ENCODE measurements at places on chromosomes 6 and 20.

DNA sequence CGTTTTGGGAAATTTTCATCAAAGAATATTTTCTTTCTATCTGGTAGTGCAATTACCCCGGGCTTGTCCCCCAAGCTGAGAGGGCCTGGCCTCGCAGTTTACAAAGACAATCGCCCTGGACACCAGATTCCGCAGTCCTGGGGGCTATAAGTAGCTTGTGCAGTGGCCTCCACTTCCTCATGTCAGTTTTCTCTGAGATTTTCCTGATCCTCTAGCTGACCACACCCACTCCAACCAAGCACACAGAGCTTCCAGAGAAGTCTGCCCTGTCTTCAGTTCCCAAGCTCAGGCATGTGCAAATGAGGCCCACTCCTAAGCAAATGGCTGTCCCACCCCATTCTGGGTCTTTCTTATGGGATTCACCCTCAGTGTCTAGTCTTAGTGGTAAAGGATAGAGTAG is 245.3 kb downstream of the MAFB start:
- no peak for DNase-seq

DNA sequence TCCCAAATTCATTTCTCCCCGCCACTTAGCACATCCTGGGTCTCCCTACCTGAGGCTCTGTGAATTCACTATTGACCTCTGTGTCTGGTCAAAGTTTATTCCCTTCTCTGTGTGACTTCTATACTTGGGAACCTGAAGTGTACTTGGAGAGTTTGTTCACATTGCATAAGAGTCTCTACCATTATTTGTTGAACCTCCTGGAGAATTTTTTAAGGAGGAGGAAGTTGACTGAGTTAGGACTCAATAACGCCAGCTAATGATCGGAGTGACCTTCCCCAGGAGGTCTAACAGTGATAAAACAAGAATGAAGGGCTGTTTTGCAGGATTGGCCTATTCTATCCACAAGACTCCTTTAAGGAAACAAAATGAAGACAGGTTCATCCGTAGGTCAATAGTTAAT is 23.6 kb downstream of the STMND1 start:
- no peak for DNase-seq

DNA sequence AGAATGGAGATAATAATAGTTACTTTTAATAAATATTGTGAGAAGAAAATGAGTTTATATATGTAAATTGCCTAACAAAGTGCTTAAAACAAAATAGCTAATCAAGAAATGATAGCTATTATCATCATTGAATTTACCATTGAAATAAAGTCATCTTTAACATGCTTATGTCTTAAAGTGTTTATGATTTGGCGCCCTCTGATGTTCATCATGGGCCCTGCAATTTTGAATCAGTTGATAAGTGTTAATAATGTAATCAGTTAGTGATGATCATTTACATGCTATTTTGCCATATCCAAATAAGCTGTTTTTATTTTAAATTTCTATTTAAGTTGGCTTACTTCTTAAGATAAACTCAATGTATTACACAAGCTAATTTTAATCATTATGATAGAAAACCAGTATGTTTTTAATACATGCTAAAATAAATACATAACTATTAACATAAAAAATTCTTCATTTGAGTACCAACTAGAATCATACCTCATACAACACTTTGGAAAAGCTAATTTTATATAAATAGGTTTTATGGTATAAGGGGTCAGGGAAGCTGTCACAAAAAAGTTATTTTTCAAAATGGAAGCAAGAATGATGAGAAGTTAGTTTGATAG is 39.2 kb upstream of the TPD52L1 start:
- DNase-seq, result peak; percentile 64

DNA sequence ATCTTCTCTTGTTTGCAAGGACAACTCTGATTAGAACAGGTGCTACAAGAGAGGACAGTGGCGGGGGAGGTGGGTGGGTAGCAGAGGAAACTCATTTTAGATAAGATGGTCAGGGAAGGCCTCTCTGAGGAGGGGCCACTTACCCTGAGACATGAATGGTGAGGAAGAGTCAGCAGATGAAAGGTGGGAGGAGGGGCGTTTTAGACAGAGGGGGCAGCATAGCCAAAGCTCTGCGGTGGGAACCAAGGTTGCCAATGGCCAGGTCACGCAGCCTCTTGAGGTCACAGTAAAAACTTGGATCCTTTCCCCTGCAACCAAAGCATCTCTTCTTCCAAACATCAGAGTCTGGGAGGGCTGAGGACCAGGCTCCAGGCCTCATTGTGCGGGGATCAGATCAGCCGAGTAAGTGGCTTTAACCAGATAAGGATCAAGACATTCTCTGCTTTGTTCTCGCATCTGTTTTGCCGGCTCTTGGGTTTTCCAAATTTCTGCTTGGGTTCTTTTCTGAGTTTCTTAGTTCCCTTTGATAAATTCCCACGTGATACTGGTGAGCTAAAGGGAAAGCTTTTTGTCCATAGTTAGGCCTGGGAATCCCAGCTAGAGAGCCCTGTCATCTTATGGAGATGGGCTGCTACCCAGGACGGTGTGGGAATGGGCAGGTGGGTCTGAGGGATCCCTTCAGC is 5.5 kb upstream of the CD40 start:
- no peak for DNase-seq

DNA sequence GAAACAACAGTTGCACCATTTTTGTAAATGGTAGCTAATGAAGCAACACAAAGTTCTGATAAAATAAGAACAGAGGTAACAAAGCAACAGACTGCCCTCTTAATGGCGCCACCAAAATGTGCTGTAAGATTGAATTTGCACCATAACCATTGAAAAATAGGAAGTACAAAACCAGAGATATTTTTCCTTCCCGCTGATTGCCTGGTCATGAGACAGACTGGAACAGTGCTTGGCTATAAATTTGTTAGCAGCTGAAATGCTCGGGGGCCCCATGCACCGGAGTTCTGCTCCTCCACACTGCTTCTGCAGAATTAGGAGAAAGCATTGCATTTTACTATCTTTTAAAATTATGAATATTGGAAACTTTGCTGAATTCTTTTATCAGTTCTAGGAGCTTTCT is 164.4 kb upstream of the QKI start:
- DNase-seq, result no peak

DNA sequence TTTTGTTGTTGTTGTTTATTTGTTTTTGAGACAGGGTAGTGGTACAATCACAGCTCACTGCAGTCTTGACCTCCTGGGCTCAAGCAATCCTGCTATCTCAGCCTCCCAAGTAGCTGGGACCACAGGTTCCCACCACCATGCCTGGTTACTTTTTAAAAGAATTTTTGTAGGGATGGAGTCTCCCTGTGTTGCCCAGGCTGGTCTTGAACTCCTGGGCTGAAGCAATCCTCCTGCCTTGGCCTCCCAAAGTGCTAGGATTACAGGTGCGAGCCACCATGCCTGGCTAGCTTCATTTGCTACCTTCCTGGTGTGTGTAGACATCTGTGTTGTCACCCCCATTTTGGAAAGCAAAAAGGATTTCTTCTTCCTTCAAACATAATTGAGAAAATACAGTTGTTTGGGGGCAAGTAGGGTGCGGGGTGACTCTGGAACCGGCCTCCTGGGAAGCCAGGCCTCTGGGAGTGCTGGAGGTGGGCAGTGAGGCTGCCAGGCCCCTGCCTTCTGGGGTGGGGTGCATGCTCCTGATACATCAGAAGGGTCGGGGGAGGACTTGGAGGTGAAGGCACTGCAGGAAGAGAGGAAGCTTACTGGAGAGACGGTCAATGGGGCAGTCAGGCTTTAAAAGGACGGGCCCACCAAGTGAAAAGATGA is 28.4 kb downstream of the SYNJ2 start:
- DNase-seq, result no peak

All from fibroblast of skin of back (primary cell).